ENCODE measurements at places on chromosomes 5 and 9. TPM values are rescaled to one million over a fixed set of nuclear protein-coding genes. Genes with fewer than 3 reads are reported as not detected.

DNA sequence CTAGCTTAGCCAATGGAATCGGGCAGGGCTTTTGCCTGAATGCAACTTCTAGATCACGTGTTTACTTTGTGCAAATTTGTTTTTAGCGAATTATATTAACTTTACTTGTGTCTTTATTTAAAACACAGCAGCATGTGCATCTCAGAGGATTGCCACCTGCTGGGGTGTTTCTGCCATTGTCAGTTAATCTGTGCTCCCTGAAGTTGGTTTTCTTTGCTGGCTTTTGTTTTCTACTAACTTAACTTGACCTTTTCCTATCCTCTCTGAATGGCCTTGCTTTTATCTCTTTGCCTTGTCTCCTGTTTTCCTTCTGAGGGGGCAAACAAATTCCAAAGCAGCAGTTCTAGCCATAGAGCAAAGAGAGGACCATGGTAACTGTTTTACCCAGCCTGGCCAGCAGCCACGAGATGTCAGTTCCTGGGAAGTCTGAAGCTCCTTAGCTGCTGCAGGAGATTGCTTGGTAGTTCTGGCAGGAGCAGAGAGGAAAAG lies 67.6 kb downstream of the ARHGEF28 start:
- no peak for DNase-seq

DNA sequence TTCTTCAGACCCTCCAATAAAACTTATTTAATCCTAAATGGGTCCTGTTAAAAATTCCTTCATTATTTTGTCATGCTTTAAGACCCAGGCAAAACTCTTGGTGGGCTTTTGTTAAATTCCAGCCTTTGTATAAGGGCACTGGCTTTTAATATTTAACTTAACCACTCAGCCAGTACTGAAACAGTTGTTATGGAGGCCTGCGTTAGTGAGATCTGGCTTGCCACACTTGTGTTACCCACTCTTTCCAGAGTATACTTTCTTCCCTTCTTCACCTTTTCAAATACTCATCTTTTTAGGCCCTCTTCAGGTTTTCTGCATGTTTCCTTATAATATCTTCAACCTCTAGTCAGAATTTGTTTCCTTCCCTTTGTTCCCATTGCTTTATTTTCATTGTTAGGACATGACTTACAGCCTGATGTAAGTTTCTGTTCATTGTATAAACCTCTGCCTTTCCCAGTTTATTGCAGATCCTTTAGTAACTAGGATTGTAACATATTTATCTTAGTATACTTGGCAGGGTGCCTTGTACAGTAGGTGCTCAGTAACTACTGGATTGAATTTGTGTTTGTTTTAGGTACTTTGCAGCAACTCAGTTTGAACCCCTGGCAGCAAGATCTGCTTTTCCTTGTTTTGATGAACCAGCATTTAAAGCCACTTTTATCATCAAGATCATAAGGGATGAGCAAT lies 48.8 kb downstream of the LNPEP start:
- DNase-seq: no peak

DNA sequence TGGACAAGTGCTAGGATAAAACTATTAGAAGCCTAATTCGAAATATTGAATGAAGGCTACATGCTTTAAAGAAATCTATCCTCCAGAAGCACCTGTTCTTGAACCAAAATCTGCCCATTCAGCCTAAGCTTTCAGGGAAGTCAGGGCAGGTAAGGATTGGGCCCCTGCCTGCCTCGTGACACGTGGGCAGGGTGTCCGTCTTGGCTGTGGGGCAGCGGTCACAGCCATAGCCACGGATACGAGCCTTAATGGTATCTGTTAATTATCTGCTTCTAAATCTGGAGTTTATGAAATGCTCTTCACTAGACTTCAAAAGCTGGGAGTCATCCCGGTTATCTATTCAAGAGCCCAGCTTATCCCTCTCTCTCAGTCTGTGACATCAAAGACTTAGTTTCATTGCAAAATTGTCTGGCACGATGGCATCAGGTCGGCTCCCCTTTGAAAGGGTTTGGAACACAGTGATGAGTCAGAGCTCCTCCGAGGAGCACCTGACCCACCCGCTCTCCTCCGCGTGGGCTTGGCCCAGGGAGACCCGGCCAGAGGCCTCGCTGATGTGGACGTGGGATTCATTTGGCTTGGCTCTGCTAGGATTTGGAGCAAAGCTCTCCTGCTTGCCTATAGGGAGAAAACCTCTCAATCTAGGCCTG lies 135.9 kb downstream of the MACROH2A1 start:
- DNase-seq: no peak

Gene PRUNE2
- total RNA-seq: not detected

GRCh38 chr5:37837414-37838032 lies 2.3 kb downstream of the GDNF start:
- DNase-seq: no peak

DNA sequence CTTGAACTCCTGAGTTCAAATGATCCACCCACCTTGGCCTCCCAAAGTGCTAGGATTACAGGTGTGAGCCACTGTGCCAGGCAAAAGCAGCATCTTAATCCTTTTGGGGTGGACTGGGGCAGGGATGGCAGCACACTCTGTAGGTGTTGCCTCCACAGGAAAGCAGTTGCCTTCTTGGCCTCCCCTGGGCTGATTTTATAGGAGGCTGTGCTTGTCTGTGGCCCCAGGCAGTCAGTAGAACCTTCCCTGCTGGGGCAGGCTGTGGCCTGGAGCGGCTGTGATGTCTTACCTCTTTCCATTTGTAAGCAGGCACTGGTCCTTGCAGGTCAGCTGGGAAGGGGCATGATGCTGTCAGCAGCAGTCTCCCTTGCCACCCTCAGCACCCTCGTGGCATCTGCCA lies 49.8 kb downstream of the PRRC2B start:
- DNase-seq: no peak

Gene ANKRD34B
- total RNA-seq: 0.15 TPM

Gene ENC1
- 53.6 TPM for total RNA-seq

Gene SNCB
- total RNA-seq: not detected

Gene IL31RA
- total RNA-seq: 2.0 TPM

All from PC-9 (cell line).